Stimulated activated CD8-positive, alpha-beta memory T cell treated with anti-CD3 and anti-CD28 coated beads, Interleukin-15, amount 100 ng/mL, for 24 hours (primary cell): ENCODE measurements at places on chromosomes 6 and 20.

GRCh38 chr6:33875141-33875581 is 71.4 kb upstream of the MLN start:
- DNase-seq: no peak

DNA sequence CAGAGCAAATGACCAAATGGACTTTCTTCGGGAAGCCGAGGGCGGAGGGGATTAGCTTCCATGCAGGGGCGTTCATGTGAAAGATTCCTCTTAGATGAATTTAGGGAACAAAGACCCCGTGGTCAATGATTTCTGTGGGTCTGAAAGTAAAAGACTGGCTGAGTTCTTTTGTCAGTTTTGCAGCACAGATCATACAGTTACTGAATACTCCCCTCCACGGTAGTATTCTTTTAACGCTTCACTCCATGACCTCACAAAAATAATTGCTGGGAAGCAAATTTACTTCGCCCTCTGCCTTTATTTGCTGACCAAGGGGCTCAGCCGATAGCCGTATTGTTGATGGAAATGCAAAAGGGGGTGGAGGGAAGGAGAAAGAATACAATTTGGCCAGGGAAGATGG is 86.0 kb upstream of the SALL4 start:
- DNase-seq: no peak

GRCh38 chr6:40347571-40348011 is 239.6 kb downstream of the LRFN2 start:
- no peak for DNase-seq

DNA sequence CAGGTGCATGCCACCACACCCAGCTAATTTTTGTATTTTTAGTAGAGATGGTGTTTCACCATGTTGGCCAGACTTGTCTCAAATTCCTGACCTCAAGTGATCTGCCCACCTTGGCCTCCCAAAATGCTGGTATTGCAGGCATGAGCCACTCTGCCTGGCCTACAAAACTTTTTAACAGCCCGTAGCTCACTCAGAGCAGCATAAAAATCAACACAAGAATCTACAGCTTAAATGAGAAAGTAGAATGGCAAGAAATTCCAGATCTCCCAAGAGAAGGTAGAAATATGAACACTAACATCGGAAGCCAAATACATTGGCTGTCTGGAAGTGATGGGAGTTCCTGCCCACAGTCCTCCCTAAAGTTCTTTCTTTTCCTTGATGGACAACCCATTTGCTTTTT is 43.7 kb downstream of the SCGN start:
- DNase-seq: no peak

DNA sequence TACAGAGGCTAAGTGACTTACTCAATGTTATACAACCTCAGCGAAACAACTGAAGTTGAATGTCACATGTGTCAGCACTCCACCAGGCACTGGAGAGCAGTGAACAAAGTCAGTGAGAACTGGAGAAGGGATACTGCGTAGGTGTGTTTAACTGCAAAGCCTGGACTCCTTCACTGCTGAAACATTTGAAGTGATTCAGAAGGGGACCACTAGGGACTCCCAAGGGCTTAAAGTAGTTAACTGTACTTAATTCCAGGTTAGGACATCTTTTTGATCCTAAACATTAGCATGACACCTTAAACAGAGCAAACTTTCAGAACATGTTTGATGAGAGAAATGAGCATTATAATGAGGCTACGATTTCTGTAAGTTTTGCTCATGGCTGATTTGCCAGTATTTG is 45.0 kb upstream of the ZBTB24 start:
- no peak for DNase-seq

GRCh38 chr6:128241216-128241615 is 279.2 kb downstream of the PTPRK start:
- no peak for DNase-seq

DNA sequence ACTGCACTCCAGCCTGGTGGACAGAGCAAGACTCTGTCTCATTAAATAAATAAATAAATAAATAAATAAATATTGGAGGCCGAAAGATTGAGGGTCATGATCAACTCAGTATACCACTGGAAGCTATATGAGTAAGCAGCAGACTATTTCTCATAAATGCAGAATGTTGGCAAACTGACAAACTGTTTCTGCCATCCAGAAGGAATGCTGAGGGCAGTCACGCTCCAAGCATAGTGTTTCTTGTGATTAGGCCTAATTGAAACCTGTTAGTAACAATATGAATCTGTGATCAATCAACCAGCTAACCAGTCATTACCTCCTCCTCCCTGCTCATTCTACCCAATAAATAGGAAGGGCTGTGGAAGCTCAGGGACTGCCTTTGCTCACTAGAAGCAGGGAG is 15.2 kb upstream of the KCNK15 start:
- no peak for DNase-seq

DNA sequence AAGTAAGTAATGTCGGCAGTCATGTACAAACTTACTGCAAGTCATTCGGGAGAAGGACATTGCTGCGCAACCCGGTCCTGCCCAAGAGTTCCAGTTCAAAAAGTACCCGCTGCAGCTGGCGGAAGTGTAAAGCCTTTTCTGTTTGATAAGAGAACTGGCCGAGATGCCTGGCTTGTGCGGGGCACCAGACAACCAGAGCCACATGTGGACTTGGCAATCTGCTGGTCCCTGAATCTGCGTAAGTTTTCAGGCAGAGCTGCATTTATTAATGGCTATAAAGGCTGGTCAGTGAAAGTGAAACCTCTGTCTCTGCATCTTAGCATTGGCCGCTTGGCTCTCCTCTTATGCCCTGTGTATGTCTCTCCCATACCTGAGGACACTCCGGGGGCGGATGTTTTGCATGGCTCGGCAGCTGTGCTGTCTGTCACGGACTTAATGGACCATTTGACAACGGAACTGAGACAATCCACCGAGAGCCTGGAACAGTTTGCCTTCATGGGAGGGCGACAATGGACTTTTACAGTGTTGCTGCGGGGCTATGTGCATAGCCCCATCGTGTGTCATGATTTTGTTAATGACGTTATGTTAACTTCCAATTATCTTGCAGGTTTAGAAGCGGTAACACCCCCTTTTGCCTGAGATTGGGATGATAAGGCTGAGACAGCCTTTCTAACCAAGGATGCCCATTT is 19.8 kb upstream of the RGS17 start:
- DNase-seq: no peak

DNA sequence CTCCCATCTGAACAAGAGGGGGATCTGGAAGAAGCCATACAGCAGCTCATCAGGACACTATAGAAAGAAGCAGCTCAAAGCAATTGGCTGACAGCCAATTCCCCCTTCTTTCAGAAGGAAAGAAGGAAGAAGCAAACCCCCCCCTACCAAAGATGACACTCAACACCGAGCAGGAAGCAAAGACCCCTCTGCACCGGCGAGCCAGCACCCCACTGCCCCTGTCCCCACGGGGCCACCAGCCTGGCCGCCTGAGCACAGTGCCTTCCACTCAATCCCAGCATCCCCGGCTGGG is 1.2 kb downstream of the REM1 start:
- DNase-seq: no peak

GRCh38 chr6:118715376-118715775 is 64.0 kb upstream of the CEP85L start:
- no peak for DNase-seq

- DNase-seq: no peak
Observed at GRCh38 chr6:140871911-140872310, 1260.8 kb upstream of the GJE1 start.

GRCh38 chr6:146258206-146258605 is 229.3 kb downstream of the GRM1 start:
- DNase-seq: no peak

DNA sequence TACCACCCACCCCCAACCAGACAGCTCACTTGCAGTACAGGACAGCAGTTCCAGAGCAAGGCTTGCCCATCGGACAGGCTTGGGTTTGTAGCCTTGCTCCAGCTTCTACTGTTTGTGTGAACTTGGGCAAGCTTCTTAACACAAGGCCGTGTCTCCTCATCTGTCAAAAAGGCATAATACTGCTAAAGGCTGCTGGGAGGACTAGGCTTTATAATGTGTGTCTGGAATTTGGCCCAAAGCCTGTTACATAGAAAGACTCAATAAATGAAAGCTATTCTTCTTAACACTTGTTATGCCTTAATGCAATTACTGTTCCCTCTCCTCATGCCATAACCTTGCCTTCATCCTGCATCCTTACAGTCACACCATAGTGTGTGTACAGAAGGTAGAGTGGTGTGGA is 43.4 kb downstream of the LYRM4 start:
- DNase-seq: no peak
